ENCODE measurements at places on chromosomes 3 and 15. TPM values are rescaled to one million over a fixed set of nuclear protein-coding genes. Genes with fewer than 3 reads are reported as not detected.
A peak's percentile ranks its signal among the peaks of the same experiment; 100 is the strongest.

- H3K27ac ChIP-seq, result no peak overlapping the region
- H3K27me3 ChIP-seq, result no peaks in the 10 kb centered on the region
- H3K36me3 ChIP-seq, result no peaks in the 10 kb centered on the region
- peak; percentile 77 for DNase-seq
- H3K4me3 ChIP-seq, result no peak overlapping the region
These were observed 267.7 kb downstream of the ZBTB20 start for GRCh38 chr3:114879059-114880031.

DNA sequence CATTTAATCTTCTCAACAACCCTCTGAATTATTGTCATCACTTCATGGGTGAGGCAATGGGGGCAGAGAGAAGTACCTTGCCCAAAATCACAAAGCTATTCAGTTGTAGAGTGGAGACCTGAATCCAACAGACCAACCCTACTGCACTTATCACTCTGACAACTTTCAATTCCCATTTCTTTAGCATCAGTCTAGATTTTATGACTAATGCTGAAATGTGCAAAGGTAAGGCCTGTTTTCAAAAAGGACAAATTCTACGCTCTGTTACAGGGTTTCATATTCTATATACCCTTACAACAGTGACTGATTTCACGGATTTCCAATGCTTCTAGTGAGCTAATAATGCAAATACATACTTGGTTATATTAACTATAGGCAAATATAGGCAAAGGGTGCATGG is 286.0 kb downstream of the ADAMTS17 start:
- H3K27ac ChIP-seq, result no peak overlapping the region
- no peaks in the 10 kb centered on the region for H3K36me3 ChIP-seq
- H3K4me1 ChIP-seq, result no peaks in the 10 kb centered on the region
- DNase-seq, result no peak
- peaks cover 2% of the 10 kb centered on the region for H3K27me3 ChIP-seq
- H3K4me3 ChIP-seq, result no peak overlapping the region

Gene LMAN1L
- total RNA-seq, result not detected

DNA sequence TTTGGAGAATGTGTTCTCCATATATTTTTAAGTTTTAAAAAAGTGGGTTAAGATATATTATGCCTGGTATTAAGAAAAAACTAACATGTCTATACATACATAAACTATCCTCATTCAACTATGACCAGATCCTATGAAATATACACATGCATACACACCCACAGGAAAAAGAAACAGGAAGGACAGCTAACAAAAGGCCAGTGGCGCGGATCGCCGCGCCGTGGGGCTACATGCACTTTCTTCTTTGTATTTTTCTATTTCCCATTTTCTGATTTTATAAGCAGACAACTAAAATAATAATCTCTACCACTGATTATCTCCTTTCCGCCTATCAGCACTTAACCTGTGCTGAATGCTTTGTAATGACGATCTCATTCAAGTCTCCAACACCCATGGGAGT is 160.1 kb downstream of the OR4M2 start:
- H3K36me3 ChIP-seq, result no peaks in the 10 kb centered on the region
- no peak for DNase-seq
- H3K4me1 ChIP-seq, result no peaks in the 10 kb centered on the region
- no peak overlapping the region for H3K27ac ChIP-seq

DNA sequence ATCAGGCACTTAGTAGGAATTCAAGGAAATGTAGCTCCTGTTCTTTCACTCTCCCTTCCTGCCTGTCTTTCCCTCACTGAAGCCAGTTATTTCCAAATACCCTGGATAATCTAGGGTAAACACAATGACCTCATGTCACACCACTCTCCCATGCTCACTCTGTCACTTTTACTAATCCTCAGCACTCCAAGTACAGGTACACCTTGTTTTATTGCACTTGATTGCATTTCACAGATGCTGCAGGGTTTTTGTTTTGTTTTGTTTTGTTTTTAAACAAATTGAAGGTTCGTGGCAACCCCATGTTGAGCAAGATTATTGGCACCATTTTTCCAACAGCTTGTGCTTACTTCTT is 40.8 kb downstream of the PPM1L start:
- H3K27ac ChIP-seq, result no peak overlapping the region
- H3K36me3 ChIP-seq, result no peaks in the 10 kb centered on the region
- no peak overlapping the region for H3K4me3 ChIP-seq
- no peaks in the 10 kb centered on the region for H3K4me1 ChIP-seq
- no peaks in the 10 kb centered on the region for H3K27me3 ChIP-seq

DNA sequence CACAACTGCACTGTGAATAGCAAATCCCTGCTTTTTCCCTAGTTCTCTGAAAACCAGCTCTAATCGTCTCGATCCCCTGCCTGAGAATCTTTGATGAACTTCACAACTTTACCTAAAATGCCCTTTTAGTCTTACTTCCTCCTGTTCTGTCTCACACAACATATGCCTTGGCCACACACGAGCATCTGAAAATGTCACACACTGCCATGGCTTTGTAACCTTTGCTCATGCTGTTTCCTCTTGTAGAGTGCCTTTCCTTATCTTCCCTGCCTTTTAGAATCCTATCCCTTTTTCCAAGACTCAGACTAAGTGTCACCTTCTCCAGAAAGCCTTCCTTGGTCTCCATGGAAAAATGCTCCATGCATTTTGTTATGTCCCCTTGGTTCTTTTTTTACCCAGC is 71.4 kb upstream of the HACD2 start:
- H3K27ac ChIP-seq, result no peak overlapping the region
- no peaks in the 10 kb centered on the region for H3K27me3 ChIP-seq
- peaks cover 34% of the 10 kb centered on the region for H3K4me1 ChIP-seq
- peaks cover 64% of the 10 kb centered on the region for H3K36me3 ChIP-seq
